Stimulated activated CD8-positive, alpha-beta memory T cell treated with anti-CD3 and anti-CD28 coated beads, Interleukin-2, amount 100 ng/mL, for 1 hour (primary cell): ENCODE measurements at places on chromosomes 7 and 10.

DNA sequence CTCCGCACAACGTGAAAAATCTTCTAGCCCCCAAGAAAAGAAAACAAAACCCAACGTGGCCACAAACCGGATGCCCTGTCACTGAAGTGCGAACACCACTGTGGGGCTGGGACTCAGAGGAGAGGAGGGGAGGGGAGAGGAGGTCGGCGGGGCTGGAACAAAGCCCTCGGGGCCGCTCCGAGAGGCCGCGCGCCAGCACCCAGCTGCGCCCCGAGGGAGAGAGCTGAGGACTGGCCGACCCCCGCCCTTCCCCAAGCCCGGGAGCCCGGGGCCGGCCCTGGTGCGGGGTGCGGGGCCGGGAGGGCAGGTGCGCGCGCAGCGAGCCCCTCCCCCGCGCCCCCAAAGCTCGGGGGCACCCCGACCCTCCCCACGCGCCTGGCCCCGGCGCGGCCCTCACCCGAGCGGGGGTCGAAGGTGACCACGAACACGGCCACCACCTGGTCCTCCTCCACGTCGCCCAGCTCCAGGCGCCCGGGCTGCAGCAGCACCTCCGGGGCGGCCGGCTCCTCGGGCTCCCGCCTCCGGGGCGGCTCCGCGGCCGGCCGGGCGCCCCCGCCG lies 398 bp downstream of the DENND11 start:
- DNase-seq: peak; percentile 44

DNA sequence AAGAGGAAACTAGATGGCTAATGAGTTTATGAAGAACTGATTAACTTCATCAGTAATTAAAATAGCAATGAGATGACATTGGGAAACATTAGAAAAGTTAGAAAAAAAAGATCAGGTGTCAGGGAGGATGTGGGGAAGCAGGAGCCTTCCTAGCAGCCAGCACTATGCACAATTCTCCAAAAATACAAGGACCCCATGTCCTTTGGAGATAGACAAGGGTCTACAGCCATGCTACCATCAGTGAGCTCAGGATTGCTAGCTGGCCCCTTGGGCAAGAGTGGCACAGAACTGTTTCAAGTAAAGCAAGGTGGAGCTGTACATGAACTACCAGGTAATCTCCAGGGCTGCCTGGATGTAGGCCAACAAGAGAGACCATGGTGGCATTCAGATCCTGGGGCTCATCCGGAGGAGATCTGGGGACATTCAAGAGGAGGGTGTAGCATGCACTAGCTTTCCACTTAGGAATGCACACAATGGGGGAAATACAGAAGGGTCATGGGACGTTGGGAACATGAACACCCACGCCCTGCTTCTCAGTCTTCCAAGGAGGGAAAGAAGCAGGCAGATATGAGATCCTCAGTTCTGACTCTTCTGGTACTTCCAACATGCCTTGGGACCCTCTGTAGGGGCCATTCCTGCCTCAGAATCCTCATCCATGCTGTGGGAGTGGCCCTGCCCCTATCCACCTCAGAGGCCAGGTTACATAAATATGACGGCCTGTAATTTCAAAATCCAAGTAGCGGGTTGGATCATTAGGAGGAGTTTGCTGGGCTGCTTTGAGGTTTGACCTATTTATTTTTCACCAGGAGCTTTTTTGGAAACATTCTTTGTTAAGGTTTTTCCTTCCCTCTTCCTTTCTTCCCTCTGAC lies 82.2 kb upstream of the HABP2 start:
- DNase-seq: no peak

GRCh38 chr10:12419262-12419847 lies 70.0 kb downstream of the CAMK1D start:
- peak; percentile 26 for DNase-seq

DNA sequence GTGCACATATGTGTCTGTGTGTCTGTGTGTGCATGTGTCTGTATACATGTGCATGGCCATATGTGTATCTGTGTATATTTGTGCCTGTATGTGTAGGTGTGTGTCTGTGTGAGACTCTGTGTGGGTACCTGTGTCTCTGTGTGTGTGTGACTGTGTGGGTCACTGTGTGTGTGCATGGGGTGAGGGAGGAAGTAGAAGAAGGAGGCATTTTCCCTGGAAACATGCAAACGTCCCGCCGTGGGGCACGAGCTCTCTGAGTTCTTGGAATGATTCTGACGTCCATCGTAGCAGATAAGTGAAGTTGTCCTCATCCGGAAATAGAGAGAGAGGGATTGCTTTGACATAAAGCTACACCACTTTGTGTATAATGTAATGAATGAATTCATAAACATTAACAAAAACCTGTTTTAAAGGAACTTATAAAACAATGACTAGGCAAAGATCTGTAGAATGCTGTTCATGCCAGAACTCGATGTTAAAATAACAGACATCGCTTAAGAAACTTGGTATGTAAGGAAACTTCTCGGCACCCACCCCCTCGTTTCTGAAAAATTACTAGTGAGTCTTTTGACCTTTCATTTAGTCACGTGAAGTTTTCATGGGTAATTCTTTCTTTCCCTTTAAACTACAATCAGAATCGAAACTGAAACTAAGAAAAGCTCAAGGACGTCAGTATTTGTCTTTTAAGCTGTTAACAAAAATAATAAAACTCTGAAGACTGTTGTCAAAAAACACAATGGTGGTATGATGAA lies 43.6 kb upstream of the KLF6 start:
- no peak for DNase-seq

- no peak for DNase-seq
Observed at GRCh38 chr7:130595986-130596385, 72.6 kb downstream of the COPG2 start.
